ENCODE measurements at places on chromosomes 7 and 10.

DNA sequence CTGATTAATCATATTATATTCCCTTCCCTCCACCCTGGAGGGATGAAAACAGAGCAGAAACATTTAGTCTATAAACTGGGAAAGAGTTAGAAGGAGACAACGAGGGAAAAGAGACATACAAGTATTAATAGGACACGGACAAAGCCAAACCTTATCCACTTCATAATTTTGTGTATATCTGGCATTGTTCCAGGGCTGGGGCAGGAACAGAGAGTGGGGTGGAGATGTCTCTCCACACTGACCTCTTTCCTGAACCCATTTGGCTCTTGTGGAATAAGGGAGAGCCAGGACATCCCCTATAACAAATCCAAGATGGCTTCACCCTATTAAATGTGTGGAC lies 43.7 kb upstream of the TSPAN33 start:
- DNase-seq: no peak

DNA sequence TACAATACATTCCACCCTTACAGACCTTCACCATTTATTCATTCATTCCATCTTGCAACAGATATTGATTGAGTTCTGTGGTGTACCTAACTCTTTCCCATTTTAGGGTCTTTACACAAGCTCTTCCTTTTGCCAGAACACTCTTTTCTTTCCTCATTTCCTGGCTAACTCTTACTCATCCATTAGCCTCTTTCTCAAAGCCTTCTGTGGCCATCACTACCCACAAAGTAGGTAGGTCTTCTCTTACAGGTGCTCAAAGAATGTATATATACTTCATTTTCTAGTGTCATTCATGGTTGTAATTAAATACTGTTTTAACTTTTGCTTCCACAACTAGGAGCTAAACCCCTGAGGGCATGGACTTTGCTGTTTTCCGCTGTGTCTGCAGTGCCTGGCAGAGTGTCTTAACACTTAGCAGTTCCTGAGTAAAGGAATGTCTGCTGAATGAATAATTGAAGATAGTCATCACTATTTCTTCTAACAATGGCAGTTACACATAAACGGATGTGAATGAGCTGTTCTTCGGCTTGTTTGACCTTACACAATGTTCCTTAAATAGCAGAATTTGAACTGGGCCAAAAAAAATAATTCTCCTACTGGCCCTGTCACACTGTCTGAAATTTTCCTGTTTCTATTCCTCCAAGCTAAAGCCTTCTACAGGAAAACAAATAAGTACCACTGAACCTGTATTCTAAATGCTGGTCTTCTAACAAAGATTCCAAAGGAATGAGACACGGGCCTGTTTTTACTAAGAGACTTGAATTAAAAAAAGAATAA lies 15.1 kb downstream of the BCAP29 start:
- no peak for DNase-seq

- DNase-seq: no peak
These were observed 88.7 kb downstream of the OSBPL3 start for GRCh38 chr7:24891311-24891735.

DNA sequence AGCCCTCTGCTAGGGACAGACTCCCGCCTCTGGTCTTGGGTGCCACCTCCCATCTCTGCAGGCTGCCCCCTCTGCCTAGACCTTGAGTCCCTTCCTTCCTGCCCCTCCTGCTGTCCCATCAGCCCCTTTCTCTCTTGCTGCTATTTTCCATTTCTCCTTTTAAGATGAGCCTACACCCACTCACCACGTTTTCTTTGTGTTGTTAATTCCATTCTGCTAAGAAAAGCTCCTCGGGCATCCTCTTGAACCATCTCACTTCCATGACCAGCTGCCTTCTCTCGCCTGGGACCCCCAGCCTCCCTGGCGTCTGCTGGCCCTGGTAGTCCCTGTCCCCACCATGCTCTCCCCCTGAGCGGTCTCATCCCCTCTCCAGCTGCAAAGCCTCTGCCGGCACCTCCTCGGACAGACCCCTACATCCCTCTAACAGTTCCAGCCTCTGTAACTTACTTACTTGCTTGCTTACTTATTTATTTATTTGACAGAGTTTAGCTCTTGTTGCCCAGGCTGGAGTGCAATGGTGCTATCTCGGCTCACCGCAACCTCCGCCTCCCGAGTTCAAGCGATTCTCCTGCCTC lies 95.8 kb upstream of the SH2B2 start:
- DNase-seq: no peak

DNA sequence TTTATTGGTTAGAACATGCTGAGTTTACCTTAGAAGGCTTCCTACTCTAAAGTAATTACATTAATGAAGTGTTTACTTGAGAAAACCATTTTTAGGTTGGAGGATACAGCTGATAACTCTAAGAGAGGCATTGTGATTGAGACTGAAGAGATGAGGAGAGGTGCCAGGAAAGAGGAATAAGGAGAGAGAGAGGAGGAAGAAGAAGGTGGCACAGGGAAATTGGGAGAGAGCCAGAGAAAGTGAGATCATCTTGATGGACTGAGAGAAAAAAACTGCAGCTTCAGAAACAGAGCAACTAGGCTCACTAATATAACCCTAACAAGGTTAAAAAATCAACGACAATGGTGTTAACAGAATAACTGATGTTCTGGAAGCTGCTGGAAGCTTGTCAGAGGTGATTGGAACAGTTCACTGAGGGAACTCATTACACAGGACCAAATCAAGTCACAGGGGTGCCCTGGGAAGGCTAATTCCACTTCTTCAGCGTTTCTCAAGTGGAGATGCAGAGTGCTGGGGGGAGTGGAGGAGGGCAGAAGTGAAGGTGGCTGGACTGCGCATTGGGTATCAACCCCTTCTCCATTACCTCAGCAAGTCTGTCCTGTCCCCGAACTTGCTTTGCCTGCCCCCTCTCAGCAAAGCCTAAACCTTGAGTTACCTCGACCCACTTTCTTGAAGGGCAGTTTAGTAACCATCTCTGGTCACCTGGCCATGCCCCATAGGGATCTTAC lies 6.9 kb upstream of the SORBS1 start:
- DNase-seq: no peak

DNA sequence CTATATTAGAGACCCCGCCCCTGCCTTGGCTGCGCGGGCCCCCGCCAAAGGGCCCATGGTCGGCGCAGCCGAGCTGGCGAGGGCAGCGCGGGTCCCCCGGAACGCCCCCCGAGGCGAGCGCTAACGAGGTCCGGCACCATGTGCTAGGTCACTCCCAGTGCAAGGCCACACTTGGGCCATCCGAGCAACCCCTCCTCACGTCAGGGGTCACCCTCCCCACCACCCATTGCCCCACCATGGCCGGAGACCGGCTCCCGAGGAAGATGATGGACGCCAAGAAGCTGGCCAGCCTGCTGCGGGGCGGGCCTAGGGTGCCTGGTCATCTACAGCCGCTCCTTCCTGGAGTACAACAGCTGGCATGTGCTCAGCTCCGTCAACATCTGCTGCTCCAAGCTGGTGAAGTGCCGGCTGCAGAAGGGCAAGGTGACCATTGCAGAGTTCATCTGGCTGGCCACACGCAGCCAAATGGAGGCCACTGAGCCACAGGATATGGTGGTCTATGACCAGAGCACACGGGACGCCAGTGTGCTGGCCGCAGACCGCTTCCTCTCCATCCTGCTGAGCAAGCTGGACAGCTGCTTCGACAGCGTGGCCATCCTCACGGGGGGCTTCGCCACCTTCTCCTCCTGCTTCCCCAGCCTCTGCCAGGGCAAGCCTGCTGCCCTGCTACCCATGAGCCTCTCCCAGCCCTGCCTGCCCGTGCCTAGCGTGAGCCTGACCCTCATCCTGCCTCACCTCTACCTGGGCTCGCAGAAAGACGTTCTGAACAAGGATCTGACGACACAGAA lies 12.4 kb upstream of the SEC24C start:
- no peak for DNase-seq

- DNase-seq: no peak
These were observed 155.7 kb upstream of the TNS3 start for GRCh38 chr7:47737601-47738000.

- no peak for DNase-seq
These were observed 36.0 kb upstream of the ARHGAP21 start for GRCh38 chr10:24759672-24760071.

DNA sequence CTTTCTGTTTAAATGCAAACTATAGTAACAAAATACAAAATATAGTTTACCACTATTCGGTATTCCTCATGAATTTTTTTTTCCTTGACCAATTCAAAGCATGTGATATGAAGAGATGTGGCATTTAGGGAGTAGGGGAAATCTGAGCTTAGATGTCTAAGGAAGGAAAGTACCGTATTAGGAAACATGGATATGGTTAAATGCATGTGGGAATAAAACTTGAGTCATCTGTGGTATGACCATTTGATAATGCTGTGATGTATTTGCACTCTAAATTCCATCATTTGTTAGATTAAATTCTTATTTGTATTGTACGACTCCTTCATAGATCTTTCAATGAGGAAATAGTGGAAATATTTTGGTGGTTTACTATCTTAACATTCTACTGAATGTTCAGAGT lies 19.7 kb downstream of the AHR start:
- no peak for DNase-seq

Measured in activated CD8-positive, alpha-beta memory T cell treated with anti-CD3 and anti-CD28 coated beads for 1 hour (primary cell).